Ascending aorta (tissue), 2 donors: ENCODE measurements at places on chromosomes 7 and 10.

DNA sequence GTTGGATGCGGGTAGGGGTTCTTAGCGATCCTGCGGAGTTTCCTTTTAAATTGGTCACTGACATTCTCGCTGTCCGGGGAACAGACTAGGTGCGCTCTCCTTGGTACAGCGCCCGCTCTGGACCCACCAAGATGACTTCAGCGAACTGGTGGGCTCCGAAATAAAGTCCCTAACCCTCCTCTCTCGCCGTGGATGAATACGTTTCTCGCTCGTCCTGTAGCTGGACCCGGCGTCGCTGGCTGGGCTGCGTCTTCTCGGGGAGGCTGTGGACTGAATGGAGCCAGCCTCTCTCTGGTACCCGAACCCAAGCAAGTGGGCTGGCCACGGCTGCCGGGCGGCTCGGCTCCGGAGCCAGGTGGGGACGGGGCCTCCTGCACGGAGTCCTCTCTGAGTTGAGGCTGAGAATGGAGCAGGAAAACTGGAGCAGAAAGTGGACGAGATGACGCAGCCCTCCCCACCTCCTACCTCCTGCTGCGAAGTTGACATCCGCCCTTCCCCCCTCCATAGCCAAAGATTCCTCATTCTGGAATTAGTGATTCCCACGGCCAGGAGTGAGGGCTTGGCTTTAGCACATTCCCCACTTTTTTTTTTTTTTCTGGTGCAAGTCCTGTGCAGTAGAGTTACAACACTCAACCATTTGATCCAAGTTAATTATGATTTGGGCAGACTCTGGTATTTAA lies 1.5 kb downstream of the UNC5B start:
- DNase-seq, result no peak

DNA sequence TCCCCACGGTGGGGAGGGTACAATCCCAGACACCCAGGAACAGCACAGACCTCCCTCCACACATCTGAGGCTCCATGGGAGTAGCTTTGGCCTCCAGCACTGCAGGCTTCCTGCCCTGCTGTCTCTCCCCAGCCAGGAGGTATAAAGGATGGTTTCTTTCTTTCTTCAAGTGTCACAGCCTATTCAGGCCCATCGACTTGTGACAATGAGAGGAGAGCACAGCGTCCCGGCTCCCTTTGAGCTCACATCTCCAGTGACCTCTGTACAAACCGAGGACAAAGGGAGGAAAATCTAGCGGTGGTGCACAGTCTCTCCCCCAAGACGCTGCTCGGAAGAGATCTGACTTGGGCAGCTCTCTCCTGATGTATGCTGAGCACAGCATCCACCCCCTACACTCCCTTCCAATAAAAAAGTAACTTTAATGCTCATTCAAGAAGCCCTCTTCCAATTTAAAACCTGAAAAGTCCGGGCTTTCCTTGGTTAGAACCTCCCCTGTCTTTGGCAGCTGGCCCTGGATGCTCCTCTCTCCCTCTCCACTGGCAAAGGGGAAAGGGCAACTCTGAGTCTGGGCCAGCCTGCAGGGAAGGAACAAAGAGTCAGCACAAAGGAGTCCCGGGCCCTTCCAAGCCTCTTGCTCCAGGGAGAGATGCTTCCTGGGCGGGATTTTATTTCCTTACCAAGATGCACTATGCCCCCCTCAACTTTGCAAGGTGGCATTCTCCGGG lies 18.0 kb downstream of the CHST15 start:
- no peak for DNase-seq

DNA sequence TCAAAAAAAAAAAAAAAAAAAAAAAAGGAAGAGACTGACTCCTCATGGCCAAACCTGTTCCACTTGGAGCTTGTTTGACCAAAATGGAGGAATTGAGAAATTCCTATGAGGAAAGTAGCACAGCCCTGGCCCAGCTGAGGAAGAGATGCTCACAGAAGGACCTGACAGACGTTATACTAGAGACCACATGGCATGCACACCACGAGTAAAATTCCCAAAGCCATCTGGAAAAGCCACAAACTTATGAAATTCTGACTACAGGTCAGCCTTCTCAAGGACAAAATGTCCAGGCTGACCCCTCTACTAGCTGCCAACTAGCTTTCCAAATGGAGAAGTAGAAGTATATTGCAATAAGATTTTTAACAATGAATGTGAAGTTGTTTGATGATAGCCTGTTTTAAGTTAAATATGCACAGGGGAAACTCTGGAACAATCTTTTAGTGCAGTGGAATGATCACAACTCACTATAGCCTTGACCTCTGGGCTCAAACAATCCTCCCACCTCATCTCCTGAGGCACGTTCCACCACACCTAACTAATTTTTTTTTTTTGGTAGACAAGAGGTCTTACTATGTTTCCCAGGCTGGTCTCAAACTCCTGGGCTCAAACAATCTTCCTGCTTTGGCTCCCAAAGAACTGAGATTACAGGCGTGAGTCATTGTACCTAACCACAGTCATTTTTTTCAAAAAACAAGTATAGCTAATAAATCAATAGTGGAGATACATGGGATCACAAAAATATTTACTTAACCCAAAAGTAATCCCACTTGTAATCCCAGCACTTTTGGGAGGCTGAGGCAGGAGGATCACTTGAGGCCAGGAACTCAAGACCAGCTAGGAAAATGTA lies 75.7 kb downstream of the AKR1D1 start:
- DNase-seq, result no peak

DNA sequence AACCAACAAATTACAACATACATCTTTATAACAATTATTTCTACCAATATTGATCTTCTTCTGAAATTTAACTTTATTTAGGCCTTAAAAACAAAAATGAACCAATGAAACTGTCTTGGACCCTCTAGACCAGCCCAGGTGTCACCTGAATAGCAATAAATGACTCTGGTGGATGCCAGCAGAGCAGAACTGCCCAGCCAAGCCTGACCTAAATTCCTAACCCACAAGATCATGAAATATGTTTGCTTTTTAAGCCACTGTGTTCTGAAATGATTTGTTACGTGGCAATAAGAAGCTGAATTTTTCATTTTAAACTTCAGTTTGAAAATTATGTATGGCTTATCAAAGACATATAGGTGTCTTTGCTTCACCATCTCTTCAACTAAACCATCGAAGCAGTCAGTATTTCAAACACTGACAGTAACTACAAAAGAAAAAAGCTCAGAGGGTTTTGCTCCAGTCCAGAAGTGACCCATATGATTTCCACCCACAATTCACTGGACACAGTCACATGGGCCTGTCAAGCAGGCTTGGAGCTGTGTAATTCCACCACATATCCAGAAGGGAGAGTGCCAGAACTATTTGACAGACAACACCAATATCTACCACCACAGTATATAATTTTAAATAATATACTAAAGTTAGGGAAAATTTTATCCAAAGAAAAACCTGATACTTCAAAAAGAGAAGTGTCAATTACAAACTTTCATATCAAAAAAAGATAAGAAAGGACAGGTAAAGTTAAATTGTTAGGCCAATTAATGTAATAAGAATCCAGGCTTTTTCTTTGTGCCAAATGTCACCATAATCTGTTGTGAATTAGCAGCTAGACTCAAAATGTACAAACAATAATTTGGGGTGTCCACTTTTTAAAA lies 94.5 kb downstream of the KMT2C start:
- DNase-seq, result no peak

- no peak for DNase-seq
Measured at GRCh38 chr7:50304911-50305582, 531 bp downstream of the IKZF1 start.

- DNase-seq, result no peak
Measured at GRCh38 chr10:101123085-101123814, 7.8 kb upstream of the TLX1 start.

- DNase-seq, result no peak
Measured at GRCh38 chr7:90453931-90454330, 15.5 kb upstream of the PTTG1IP2 start.

DNA sequence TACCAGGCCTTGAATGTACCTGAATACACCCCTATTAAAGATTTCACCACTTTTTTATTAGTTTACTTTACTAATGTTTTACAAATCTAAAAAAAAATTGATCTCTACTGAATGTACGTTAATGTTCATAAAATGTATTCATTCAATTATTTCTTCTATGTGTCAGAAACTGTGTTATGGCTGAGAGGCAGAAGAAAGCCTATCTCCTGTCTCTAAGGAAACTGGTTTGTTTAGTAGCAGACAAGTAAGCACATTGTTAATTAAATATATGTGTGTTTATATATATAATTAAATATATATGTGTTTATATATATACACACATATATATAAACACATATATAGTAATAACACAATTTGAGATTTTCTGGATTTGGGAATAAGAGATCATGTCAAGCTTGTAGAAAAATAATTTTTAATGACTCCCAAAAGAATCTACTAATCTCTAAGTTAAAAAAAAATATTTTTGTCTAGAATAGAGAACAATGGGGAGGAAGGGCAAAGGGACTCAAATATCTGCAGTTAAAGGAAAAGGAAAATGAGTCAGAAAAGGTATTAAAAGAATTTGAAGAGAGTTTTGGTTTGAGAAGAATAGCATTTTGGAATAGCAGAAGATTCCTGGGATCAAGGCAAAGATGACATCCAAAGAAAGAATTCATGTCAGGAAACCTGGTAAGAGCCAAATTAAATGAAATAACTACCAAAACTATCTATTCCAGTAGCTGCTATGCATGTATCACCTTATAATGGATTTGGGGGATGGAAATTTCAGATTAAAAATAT lies 92.1 kb downstream of the CH25H start:
- no peak for DNase-seq

- DNase-seq, result no peak
Measured at GRCh38 chr10:51000164-51000563, 74.1 kb upstream of the PRKG1 start.

GRCh38 chr10:123748711-123749110 lies 82.6 kb downstream of the GPR26 start:
- no peak for DNase-seq

GRCh38 chr10:28903063-28903462 lies 225.7 kb downstream of the BAMBI start:
- DNase-seq, result no peak

GRCh38 chr10:69792341-69792740 lies 9.4 kb upstream of the COL13A1 start:
- DNase-seq, result no peak

- peak; percentile 81 for DNase-seq
Measured at GRCh38 chr10:78756604-78757343, 312.0 kb upstream of the ZMIZ1 start.

DNA sequence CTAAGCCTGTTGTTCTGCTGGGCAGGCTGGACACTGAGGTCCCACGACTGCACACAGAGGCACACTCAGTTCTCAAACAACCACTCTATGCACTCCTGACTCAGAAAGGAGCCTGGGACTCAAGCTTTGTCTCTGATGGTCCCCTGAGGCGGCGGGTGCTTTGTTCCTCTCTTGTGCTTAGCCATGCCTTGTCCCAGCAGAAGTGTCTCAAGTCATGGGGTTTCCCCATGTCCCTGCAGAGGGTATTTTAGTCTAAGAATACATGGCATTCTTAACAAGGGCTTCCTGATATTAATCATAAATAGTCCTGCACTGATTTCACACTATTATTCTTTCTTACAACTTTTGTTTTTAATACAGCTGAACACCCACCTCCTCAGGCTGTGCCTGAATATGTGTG lies 72.5 kb downstream of the CXCL12 start:
- no peak for DNase-seq

GRCh38 chr10:69073026-69073425 lies 14.9 kb upstream of the SRGN start:
- DNase-seq, result no peak

DNA sequence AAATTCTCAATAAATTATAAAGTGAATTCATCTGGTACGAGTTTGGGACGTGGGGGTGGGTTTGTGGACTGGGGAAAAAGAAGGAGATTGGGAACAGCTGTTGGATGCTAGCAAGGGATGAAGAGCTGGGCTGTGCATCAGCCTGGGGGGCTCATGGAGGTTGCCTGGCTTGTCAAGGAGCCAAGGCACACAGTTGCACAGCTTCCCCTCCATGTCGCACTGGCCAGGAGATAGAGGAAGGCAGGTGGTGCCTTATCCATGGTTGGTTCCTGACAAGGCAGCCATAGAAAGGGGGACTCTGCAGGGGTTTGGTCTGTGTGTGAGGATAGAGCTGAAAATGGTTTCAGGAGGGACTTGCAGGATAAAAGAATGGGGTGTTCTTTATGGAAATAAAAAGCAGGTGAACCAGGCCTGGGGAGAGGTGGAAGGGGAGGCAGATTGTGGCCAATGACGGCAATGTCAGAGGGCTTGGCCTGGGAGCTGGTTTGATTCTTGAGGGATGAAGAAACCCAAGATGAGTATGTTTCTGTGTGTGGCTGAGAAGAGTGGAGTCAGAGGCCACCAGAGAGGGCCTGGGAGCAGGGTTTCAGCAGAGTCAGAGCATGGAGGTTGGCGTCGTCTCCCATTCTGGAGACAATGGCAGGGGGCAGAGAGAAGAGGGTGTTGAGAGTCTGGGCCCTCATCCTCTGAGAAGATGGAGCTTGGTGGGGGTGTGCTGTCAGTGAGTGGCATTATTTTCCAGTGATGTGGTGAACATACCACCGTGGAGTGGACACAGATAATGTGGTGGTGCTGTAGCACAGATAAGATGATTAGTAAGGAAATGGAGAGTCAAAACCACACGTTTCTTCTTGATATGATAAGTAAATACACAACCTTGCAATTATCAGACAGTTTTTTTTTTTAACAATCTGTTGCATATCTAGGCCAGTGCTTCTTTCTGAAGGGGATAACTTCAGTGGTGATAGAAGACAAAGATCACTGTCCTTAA lies 108.2 kb downstream of the PTPN20 start:
- DNase-seq, result no peak

GRCh38 chr7:104207348-104207730 lies 474 bp downstream of the ORC5 start:
- no peak for DNase-seq

- no peak for DNase-seq
Measured at GRCh38 chr7:151167197-151167961, at the start of gene GBX1. TSS of gene GBX1 (minus strand) at chr7:151167694. CDS start at chr7:151167548, 146 bp downstream.

DNA sequence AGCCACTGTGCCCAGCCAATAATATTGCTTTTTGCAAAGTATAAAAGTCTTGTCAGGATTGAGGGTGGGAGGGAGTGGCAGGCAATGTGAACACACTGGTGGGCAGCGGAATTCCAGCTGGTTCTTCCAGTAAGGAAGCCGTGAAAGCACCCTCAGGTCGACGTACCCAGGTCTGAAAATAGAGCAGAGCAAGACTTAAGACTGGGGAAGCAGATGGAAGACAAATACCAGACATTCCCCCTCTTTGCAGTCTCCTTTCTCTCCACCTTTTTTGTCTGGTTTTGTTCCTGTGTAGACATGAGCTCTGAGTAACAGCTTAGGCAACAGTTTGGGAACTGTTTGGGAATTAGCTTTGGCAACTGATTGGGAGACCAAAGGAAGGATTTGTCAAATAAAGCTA lies 17.6 kb upstream of the CSTF2T start:
- no peak for DNase-seq

DNA sequence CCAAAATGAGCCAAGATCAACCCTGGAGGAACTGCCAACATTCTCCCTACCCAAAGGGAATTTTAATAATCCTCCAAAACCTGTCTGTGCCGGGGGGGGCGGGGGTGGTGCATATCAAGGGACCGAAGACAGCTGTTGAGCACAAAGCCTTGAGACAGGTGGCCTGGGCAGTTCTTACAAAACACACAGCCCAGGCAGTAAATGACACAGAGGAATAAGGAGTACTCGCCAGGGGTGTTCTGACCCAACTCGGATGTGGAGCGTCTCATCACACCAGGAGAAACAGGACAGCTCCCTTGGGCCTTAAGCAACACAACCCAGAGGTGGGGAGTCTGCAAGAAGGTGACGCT lies 35.6 kb downstream of the PLAC9 start:
- DNase-seq, result no peak

GRCh38 chr10:43796781-43797180 lies 148.1 kb upstream of the ZNF32 start:
- DNase-seq, result no peak
